ENCODE measurements at places on chromosomes 13 and 19.

GRCh38 chr19:49851456-49852259, 699 bp downstream of the PTOV1 start:
- DNase-seq, result peak; percentile 53

- no peak for DNase-seq
These were observed 31.7 kb upstream of the CYP4F8 start for GRCh38 chr19:15583346-15583745.

DNA sequence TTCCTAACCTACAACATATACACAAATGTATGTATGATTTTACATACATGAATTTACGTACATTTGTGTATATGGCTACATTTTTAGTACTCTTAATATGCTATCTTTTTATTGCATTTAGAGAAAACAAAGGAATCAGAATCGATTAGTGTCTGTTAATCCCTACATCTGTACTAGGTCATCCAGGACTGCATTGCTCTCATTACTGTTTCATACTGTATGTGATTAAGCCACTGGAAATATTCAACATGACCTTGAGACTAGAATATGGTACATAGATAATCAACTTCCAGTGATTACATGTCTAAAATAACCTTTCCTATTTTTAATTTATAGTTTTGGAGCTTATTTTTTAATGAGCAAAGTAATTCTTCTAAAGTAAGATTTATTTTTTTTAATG, 5.3 kb upstream of the MAB21L1 start:
- DNase-seq, result no peak

- DNase-seq, result no peak
These were observed 25.5 kb downstream of the AP2S1 start for GRCh38 chr19:46824890-46825730.

GRCh38 chr19:10892256-10892655, 20.9 kb downstream of the CARM1 start:
- DNase-seq, result no peak

- DNase-seq, result no peak
These were observed 560.4 kb downstream of the GPC6 start for GRCh38 chr13:93786846-93787489.

DNA sequence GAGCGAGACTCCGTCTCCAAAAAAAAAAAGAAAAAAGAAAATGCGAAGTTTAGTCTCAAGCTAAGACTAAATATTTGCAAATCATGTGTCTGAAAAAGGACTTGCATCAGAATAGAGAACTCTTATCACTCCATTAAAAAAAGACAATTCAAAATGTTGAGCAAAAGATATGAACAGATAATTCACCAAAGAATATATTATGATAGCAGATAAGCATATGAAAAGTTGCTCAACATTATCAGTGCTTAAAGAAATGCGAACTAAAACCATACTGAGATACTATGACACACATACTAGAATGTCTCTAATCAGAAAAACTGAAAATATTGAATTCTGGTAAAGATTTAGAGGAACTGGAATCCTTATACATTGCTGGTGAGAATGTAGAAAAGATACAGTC, 38.7 kb upstream of the SACS start:
- DNase-seq, result no peak

DNA sequence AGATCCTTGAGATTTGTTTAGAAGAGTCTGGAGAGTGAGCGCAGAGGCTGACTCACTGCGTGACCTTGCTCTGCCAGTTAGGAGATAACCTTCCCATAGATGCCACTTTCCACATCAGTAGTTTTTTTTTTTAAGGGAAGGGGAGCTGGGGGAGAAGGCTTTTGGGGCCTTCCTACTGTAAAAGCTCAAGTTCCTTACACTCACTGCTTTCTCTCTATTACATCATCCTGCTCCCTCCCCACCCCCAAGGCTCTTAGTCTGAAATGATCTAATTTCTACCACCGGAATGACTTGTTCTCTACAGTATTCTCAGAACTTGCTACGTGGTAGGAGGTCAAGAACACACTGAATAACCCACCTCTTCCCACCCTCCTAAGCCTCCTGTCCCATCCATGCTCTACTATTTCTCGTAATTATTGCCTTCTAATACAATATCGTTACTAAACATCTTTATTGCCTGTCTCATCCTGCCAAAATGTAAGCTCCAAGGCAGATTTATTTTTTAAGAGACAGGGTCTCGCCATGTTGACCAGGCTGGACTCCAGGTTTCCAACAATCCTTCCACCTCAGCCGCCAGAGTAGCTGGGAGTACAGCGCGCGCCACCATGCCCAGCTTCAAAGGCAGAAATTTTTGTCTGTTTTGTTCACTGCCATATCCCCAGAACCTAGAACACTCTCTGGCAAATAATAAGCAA, 1.2 kb downstream of the LONP1 start:
- no peak for DNase-seq

DNA sequence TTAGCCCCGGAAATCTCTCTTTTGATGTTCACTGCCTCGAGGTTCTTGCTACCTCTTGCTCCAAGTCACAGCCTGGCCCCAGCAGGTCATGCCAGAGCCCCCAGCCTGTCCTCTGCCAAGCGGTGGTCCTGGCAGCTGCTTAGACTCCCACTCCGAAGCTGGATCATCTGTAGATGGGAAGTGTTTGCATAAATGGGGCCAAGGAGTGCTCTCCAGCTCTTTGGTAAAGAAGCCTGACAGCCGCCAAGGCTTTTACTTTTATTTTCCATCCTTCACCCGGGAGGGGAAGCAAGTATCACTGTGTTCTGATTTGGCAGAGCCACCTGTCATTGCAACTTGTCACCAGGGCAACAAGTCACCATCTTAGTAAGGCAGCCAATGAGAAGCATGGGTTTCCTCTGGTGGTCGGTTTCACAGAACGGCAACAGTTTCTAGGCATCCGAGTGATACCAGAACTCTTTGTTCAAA, 10.6 kb upstream of the RETN start:
- no peak for DNase-seq

Data from endothelial cell (in vitro differentiated cells).